Stimulated activated CD4-positive, alpha-beta T cell treated with anti-CD3 and anti-CD28 coated beads, Interleukin-4, amount 100 ng/mL, for 48 hours (primary cell): ENCODE measurements at places on chromosomes 2 and 18.

DNA sequence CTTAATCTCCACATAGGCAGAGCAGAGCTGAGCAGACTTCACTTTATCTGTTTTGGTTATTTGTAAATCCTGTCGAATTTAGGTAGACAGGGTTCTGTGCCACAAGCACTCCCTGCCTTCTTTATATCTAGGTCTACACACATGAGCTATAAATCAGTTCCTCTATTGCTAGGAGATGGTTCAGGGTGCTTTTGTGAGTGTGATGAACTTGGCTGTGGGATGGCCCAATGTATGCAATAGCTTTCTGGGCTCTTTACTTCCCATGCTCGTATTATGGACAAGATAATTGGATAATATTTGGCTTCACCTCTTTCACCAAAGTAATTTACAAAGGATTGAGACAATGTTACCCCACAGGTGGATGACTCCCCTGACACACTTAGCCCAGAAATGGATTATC is 72.2 kb downstream of the PLB1 start:
- DNase-seq: no peak

GRCh38 chr2:129144082-129144791 is 825.6 kb upstream of the HS6ST1 start:
- no peak for DNase-seq

GRCh38 chr18:61953161-61953560 is 60.4 kb upstream of the RNF152 start:
- no peak for DNase-seq

GRCh38 chr18:77178559-77178958 is 46.0 kb upstream of the MBP start:
- no peak for DNase-seq

DNA sequence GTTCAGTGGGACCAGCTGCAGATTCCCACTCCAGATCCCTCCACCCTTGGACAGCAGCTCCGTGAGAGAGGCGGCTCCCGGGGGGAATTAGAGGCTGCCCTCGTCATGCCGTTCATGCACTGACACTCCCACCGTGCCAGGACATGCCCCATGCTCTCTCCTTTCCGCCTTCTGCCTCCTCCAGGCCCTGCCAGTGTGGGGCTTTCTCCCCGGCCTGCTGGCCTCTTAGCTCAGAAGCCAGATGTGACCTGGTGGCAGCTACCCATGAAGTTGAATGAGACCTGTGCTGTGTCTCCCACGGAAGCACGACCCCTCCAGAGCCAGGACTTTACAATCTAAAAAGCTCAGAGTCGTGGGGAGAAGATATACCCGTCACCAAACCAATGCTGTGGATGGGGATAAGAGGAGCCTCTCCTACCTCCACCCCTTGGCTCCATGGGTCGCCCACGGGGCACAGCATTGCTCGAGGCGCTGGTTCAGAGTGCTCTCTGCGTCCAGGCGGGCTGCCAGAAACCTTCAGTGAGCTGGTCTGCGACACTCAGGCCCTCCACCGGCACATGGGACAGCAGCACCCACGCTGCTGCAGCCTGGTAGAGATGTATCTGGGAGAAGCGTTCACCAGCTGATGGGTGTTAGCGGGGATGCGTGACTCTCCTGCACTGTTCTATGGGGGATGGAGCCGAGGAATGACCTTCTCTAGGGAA is 111.0 kb upstream of the GPC1 start:
- no peak for DNase-seq

DNA sequence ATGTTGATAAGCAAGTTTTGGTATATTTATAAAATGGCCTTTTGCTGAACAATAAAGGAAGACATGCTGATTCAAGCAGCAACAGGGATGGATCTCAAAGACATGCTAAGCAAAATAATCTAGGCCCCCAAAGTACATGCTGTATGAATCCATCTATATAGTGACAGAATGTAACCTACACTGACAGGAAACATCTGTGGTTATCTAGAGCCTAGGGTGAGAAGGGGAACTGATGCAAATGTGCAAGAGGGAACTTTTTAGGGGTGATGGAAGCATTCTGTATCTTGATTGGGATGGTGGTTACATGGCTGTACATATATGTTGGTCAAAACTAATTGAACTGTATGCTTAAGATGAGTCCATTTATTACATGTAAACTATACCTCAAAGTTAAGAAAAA is 24.2 kb downstream of the CNRIP1 start:
- DNase-seq: no peak

DNA sequence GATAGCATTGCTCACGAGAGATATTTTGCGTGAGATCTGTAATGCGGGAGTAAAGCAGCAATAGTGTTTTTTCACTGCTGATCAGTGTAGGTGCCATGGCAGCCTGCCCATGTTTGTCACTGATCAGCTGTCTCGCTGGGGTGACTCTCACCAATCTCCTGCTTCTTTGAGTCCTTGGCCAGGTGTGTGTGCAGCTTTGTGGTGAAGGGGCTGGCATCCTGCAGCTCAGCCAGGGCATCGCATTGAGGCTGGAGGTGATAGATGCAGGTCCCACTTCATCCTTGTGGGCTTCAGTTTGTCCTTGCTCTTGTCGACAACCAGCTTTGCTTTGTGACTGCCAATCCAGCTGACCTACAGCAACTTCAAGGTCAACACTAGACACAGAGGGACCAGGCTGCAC is 258.3 kb upstream of the CXCR4 start:
- no peak for DNase-seq

GRCh38 chr2:23659773-23660172 is 267.1 kb downstream of the ATAD2B start:
- no peak for DNase-seq

DNA sequence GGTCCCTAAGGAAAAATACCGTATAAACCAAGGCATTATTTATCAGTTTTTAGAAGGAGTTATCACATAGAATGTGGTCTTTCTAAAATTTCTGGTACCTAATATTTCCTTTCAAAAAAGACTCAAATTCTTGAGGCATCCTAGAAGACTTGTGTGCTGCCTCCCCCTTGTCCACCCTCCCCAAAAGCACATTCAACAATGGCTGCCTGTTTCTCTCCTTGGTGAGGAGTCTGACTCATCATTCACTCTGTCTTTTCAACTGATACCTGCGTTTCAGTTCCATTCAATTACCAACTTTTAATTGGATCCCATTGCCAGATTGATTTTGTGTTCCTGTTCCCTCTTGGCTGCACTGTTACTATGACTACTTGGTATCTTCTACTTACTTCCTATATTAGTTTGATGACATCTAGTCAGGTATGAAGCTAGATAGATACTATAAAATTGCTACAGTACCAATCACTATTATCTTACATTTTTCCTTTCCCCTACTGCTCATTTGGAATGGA is 72.9 kb downstream of the XRCC5 start:
- no peak for DNase-seq

GRCh38 chr2:48414980-48415835 is 114.7 kb upstream of the STON1 start:
- no peak for DNase-seq

- DNase-seq: no peak
Measured at GRCh38 chr2:164840458-164840929, 1.1 kb downstream of the COBLL1 start.

- DNase-seq: no peak
Measured at GRCh38 chr2:38233231-38233983, 143.7 kb downstream of the ATL2 start.

DNA sequence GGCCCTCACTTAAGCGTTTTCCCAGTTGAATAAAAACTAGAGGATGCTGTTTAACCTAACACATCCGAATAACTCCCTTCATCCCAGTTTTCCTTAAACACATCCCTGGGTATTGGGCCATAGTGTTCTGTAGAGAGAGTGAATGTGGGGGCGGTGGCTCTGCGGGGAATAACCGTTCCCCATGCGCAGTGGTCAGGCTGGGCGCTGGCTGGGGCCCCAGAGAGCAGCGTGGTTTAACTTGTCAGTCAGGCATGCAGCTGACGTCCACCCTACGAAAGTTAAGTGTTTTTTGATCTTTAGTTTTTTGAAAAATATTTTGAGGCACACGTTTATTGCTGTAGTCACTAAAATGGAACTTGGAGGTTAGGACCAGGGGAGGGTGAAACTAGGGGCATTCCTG is 33.7 kb downstream of the CTDP1 start:
- DNase-seq: no peak

- DNase-seq: no peak
Measured at GRCh38 chr2:230910546-230911177, 14.4 kb downstream of the GPR55 start.

GRCh38 chr18:33820517-33821371 is 242.7 kb downstream of the ASXL3 start:
- no peak for DNase-seq

DNA sequence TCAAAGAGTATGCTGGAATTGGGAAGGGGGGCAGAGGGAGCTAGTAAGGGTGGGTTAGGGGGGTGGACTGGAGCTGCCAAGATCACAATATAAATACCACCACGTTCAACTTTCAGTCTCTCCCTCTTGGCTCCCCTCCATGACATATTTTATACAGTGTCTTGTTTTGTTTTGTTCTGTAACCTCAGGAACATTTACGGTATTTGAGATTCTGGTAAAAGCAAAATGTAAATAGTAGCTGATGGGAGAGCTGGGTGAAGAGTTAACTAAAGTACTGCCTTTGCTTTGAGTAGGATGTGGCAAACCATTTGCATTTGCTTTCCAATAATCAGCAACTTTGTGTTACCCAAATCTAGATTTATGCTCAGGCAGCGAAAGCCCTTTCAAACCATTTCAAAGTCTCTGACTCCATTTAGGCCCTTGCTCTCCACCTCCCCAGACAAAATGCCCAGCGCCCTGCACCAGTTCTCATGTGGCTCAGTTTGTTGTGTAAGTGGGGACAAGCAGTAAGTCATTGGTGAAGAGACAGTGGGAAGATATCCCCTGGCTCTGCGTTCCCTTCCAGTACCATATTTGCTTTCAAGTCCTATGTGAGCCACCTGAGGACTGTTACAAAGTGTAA is 17.4 kb downstream of the IRS1 start:
- DNase-seq: no peak

- DNase-seq: no peak
Measured at GRCh38 chr18:8339952-8340351, 269.3 kb upstream of the RAB12 start.

DNA sequence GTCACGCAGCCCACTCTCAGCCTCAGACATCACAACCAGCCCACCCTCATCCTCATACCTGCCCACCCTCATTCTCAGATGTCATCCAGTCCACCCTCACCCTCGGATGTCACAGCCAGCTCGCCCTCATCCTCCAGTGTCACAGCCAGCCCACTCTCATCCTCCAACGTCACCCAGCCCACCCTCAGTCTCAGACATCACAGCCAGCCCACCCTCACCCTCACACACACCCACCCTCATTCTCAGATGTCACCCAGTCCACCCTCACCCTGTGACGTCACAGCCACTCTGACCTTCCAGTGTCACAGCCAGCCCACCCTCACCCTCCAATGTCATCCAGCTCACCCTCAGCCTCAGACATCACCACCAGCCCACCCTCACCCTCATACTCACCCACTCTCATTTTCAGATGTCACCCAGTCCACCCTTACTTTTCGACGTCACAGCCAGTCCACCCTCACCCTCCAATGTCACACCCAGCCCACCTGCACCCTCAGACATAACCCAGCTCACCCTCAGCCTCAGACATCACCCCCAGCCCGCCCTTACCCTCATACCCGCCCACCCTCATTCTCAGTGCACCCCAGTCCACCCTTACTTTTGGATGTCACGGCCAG is 100.3 kb downstream of the LOXHD1 start:
- DNase-seq: no peak

GRCh38 chr18:70151614-70152013 is 53.9 kb downstream of the RTTN start:
- no peak for DNase-seq

GRCh38 chr2:60413069-60413813 is 140.2 kb downstream of the BCL11A start:
- DNase-seq: no peak

DNA sequence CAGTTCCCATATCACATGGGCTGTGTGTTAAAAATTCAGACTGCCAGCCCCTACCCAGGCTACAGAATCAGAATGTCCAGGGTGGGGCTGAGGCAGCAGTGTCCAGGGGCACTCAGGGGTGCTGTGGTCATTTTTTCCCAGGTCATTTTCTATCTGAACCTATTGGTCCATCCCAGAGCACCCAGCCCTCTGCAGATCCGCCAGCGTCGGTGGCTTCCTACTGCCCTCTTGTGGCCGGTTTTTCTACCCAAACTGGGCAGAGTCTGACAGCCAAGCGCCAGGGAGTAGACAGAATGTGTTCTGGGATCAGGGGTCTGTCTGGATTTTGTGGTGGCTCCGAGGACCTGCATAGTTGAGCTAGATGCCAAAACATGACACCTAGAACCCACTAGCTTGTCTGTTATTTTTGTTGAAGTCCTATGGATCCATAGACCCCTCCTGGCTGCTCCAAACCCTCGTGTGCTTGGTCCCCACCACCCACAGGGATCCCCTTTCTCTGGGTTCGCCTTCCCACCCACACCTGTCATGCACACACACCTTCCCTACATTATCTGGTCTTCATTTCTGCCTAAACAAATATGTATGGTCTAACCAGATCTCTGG is 34.1 kb upstream of the RMDN2 start:
- DNase-seq: peak; percentile 67

GRCh38 chr18:58382446-58382845 is 246.4 kb downstream of the ALPK2 start:
- no peak for DNase-seq

DNA sequence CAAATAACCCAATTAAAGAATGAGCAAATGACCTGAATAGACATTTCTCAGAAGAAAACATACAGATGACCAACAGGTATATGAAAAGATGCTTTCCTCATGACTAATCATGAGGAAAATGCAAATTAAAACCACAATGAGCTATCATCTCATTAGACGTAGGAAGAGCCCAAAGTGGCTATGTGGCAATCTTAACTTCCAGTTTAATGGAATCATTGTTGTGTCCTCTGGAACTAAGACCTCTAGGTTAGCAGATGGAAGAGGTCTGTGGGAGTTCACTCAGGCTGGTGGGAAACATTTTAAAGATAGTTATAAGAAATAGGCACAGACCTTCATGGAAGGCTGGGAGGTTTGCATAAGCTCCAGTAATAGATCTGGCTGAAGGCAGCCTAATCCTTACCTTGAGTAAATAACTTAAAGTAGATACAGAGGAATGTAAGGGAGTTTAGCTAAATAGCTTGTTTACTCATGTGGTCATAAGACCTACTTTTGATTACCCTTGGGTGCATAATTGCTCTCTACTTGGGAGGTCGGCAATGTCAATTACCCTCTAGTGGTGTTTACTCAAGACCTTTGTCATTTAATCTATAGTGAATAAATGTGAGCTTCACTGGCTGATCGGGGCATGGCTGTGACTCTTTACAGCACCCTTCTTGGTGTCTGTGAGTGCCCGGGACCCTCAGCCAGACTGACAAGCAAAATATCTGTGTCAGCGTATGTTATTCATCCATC is 119.0 kb downstream of the GULP1 start:
- DNase-seq: no peak

DNA sequence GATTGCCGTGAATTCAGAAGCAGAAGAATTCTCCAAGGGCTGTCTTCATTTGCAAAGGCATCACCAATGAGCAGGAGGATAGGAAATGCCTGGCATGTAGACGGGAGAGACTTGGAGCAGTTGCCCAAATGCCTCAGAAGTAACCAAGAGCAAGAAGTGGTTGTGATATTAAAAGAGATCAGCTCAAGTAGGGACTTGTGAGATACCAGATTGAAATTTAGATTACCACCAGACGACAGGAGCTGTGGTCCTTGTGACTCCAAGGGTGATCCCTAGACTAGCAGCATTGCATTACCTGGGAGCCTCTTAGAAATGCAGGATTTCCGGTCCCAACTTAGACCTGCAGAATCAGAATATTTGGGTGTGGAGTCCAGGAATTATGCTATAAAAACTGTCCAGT is 228.6 kb upstream of the EPAS1 start:
- DNase-seq: no peak
